ENCODE measurements at places on chromosomes 5 and 9. TPM values are rescaled to one million over a fixed set of nuclear protein-coding genes. Genes with fewer than 3 reads are reported as not detected.

The MRPL36 gene
- total RNA-seq, result 72.2 TPM

The BRD3 gene
- total RNA-seq, result 39.6 TPM

The EIF4E1B gene
- not detected for total RNA-seq

The PCDHB9 gene
- total RNA-seq, result 3.6 TPM

The XRCC4 gene
- 15.5 TPM for total RNA-seq

GRCh38 chr5:77222722-77223121 lies 12.2 kb downstream of the PDE8B start:
- H3K27ac ChIP-seq, result no peak overlapping the region
- no peaks in the 10 kb centered on the region for H3K36me3 ChIP-seq
- H3K4me3 ChIP-seq, result no peak overlapping the region
- peaks cover 8% of the 10 kb centered on the region for H3K27me3 ChIP-seq
- H3K4me1 ChIP-seq, result no peaks in the 10 kb centered on the region

- no peak overlapping the region for H3K27ac ChIP-seq
- H3K4me1 ChIP-seq, result no peaks in the 10 kb centered on the region
- no peaks in the 10 kb centered on the region for H3K27me3 ChIP-seq
- H3K4me3 ChIP-seq, result no peak overlapping the region
- no peak for DNase-seq
Measured at GRCh38 chr5:12141496-12141895, 237.2 kb upstream of the CTNND2 start.

DNA sequence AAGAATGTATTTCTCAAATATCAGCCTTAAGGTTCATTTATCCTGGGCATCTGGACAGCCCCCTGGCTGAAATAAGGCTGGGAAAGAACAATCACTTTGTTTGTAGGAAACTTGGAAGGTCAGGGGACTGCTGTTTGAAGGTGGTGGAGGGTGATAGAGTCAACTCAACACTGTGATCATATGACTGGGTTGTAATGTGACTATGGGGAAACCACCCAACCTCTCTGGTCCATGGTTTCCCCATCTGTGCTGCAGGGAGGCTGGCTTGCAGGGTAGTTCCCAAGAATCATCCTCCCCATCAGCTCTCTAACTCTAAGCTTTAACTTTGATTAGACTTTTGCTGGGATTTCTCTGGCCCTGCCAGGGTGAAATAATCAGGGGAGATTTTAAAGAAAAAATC lies 10.0 kb downstream of the INSYN2B start:
- H3K27me3 ChIP-seq, result no peaks in the 10 kb centered on the region
- DNase-seq, result no peak
- H3K4me1 ChIP-seq, result peaks cover 31% of the 10 kb centered on the region

DNA sequence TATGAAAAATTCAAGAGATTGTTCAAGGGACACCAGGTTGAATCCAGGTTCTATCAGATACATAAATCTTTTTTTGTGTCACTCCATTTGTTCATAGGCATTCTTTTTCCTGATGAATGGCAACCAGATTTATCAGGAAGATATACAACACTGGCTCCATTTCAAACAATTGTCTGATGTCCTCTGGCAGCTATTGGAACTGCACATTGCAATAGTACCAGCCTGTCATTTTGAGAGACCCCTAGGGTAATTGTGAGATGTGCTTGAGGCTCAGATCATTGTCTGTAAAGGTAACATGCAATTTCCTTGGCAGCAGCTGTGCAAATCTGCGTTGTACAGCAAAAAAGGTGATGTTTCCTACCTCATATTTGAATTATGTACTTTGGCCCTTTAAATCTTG lies 25.9 kb downstream of the KCTD16 start:
- H3K4me3 ChIP-seq, result no peak overlapping the region
- H3K27me3 ChIP-seq, result no peaks in the 10 kb centered on the region
- H3K27ac ChIP-seq, result no peak overlapping the region
- H3K36me3 ChIP-seq, result no peaks in the 10 kb centered on the region

- H3K4me3 ChIP-seq, result no peak overlapping the region
- H3K36me3 ChIP-seq, result peaks cover 19% of the 10 kb centered on the region
- no peak for DNase-seq
Measured at GRCh38 chr9:87732756-87733155, 6.8 kb downstream of the CTSL start.

DNA sequence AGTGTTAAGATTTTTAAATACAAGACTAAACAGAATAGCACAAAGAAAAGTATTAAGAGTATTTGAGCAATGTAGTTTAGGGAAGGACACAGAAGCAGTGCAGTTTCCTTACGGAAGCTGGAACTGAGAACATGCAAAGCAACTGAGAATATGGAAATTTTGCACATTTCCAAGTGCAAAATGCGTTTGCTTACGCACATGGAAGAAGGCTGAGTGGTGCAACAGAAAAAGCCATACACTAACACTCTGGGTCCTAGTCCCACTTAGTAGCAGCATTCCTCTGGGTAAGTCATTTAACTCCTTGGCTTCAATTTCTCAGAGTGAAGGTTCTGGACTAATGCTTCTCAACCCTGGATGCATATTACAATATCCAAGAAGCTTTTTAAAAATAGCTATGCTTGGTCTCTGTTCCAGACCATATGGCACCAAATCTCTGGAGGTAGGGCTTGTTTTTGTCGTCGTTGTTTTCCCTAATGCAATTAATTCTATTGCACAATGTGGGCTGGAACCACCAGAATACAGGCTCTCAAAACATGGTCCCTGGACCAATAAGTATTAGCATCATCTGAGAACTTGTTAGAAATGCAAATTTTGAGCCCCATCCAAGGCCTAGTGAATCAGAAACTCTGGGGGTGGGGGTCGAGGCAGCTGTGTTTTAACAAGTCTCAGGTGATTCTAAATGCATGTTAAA lies 65.2 kb upstream of the DEPDC1B start:
- DNase-seq, result no peak
- H3K36me3 ChIP-seq, result no peaks in the 10 kb centered on the region
- H3K27me3 ChIP-seq, result no peaks in the 10 kb centered on the region
- H3K4me3 ChIP-seq, result no peak overlapping the region
- H3K27ac ChIP-seq, result no peak overlapping the region
- H3K4me1 ChIP-seq, result no peaks in the 10 kb centered on the region

- H3K36me3 ChIP-seq, result no peaks in the 10 kb centered on the region
- DNase-seq, result no peak
- no peak overlapping the region for H3K27ac ChIP-seq
- no peaks in the 10 kb centered on the region for H3K27me3 ChIP-seq
Measured at GRCh38 chr9:136675477-136676296, 11.6 kb downstream of the AGPAT2 start.

DNA sequence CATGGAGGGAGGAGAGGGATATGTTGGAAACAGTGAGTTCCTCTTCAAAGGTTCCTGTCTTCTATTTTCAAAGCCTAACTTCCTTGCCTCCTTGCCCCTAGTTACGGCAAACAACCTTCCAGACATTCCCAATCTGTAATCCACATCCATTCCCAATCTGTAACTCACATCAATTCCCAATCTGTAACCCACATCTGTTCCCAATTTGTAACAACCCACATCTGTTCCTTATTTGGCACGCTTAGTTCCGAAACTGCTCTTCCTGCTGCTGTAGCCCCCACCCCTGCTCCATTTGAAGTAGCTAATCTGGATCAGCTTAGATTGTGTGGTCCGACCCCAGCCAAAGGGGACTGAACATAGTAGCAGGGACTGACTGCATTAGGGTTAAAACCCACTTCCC lies 23.9 kb upstream of the IDNK start:
- no peaks in the 10 kb centered on the region for H3K36me3 ChIP-seq
- H3K27ac ChIP-seq, result no peak overlapping the region
- no peak overlapping the region for H3K4me3 ChIP-seq
- DNase-seq, result no peak

GRCh38 chr9:97484134-97484533 lies 17.3 kb upstream of the TMOD1 start:
- no peak for DNase-seq
- no peaks in the 10 kb centered on the region for H3K36me3 ChIP-seq
- no peak overlapping the region for H3K4me3 ChIP-seq
- no peaks in the 10 kb centered on the region for H3K27me3 ChIP-seq
- H3K27ac ChIP-seq, result no peak overlapping the region
- no peaks in the 10 kb centered on the region for H3K4me1 ChIP-seq

DNA sequence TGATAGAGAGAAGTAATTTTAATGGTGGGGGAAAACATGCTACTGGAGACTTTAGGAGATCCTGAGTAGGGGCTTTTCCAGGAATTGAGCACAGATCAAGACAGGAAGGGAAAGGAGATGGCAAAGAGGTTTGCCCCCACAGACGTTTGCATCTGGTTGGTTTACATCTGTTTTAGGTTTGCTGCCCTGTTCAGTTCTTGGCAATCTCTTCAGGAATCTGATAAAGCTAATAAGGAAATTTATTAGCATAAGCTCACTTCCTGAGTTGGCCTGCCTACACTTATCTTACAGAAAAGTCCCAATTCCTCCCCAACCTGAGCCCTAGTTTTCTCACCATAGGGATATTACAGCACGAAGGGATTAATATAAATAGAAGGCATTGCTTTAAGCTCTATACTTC lies 3.4 kb upstream of the CFAP95 start:
- no peak overlapping the region for H3K27ac ChIP-seq
- no peak for DNase-seq
- H3K4me3 ChIP-seq, result no peak overlapping the region
- H3K27me3 ChIP-seq, result no peaks in the 10 kb centered on the region

Measured in astrocyte (in vitro differentiated cells and primary cell).